ENCODE measurements at places on chromosomes 12 and 14.

GRCh38 chr14:50795909-50796308, 35.1 kb downstream of the NIN start:
- no peak for DNase-seq

DNA sequence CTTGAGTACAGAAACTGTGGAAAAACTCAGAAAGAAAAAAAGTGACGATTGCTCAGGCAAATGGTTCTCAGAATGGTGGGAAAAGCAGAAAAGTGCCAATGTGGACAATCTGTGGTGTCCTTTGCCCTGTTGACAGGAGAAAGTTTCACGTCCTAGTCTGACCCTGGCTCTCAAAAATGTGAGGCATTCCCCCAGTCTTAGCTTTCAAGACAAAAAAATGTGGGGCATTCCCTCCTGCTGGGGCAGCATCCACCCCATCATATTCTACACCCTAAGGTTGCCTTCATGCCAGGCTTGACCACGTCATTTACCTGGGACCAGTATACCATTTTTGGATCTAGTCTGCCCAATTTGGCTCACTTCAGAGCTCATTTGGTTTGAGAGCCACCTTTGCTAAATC, 20.7 kb upstream of the ANAPC7 start:
- no peak for DNase-seq

- DNase-seq, result no peak
These were observed 47.3 kb downstream of the GPR137C start for GRCh38 chr14:52599974-52600373.

DNA sequence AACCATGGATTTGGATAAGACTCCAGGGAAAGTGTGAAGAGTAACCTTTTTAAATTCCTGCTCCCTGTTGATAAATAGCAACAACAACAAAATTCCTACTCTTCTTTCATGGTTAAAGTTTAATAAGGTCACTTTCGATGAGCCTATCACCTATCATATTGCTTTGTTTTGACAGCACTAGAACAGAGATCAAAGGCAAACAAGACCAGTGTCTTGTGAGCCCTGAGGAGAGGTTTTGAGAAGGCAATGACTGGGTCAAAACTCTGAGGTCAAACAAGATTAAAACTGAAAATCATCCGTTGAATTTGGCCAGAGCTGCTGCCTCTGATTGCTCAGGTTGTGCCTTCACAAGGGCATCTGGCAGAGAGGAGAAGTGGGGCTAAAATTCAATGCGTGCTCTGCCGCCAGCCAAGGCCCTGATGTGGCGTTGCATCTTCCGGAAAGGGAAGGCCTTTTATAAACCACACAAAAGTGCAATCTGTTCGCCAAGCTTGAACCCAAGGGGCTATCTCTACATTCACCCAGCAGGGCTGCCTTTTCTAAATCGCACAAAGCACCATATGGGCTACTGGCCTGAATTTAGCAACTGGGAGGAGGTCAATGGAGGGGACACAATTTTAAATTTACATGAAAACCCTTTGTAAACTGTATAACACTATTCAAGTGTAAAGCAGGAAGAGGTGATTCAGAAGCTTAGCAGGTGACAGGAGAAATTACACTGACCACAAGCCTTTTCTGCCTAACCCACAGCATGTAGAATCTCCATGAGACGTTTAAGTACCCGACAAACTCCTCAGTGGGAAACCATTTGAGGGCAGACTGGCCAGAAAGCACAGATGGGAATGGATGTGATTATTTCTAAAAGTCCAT, 140.8 kb downstream of the DAD1 start:
- DNase-seq, result no peak

DNA sequence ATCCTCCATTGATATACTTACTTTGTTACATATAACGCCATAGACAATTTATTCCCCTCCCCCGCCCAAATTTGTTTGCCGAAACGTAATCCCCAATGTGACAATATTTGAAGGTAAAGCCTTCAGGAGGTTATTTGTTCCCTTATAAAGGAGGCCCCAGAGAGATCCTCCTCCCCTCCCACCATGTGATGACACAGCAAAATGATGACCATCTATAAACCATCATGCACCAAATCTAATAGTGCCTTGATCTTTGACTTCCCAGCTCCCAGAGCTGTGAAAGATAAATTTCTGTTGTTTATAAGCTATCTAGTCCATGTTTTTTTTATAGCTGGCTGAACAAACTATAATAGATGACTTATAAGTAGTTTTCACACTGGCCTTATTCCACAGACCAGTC, 122.2 kb downstream of the PTPRO start:
- DNase-seq, result no peak

DNA sequence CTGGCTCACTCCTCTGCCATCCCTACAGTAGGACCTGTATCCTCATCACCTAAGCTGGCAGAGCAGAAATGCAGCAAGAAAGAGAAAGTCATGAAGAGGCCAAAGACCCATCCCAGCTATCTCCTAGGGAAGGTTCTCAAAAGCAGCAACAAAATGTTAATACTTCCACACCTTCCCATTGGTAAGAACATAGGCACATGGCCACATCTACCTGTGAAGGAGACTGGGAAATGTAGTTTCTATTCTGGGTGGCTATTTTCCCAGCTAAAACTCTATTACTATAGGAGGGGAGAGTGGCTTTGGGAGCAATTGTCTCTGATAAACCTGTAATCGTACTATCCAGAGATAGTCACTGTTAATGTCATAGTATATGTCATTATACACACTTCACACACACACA, 13.7 kb upstream of the EIF2B2 start:
- DNase-seq, result no peak
